T-helper 1 cell (primary cell): ENCODE measurements at places on chromosomes 12 and 14.

DNA sequence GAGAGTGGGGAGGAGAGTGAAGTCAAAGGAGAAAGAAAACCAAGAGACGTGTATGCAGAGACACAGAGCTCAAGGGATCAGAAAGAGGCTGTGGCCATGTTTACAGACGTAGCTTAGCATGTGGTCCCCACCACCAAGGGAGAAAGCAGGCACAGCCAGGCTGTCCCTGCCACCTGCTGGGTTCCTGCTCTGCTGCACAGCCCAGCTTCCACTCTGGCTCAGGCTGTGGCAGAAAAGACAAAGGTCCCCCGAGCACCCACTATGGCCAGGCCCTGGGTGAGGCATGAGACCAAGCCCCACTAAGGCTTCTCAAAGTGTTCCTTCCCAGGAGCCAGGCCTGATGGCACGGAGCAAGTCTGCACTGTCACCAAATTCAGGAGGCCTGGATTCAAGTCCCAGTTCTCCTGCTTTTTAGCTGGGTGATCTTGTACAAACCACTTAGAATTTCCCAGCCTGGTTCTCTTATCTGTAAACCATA, 25.9 kb upstream of the COL2A1 start:
- DNase-seq, result no peak

GRCh38 chr14:98103705-98104104, 1168.3 kb downstream of the BCL11B start:
- DNase-seq, result no peak

- no peak for DNase-seq
Observed at GRCh38 chr12:69039911-69040310, 106.9 kb upstream of the CPM start.

DNA sequence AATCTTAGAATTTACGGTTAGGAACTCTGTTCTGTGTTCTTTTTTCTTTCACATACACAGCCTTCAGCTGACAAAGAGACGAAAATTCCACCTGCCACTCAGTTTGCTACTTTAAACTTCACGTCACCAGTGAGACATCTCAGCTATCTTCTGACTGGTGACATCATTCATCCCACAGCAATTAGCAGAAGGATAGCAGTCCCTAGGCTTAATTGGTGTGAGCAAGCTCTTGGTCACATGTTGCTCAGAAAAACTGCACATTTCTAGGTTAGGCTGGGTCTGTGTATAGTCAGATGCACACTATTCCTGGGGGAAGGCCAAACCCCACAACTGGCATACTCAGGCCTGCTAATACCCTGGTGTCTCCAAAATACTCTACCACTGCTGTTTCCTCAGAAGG, 23.9 kb downstream of the SLC7A7 start:
- DNase-seq, result no peak

DNA sequence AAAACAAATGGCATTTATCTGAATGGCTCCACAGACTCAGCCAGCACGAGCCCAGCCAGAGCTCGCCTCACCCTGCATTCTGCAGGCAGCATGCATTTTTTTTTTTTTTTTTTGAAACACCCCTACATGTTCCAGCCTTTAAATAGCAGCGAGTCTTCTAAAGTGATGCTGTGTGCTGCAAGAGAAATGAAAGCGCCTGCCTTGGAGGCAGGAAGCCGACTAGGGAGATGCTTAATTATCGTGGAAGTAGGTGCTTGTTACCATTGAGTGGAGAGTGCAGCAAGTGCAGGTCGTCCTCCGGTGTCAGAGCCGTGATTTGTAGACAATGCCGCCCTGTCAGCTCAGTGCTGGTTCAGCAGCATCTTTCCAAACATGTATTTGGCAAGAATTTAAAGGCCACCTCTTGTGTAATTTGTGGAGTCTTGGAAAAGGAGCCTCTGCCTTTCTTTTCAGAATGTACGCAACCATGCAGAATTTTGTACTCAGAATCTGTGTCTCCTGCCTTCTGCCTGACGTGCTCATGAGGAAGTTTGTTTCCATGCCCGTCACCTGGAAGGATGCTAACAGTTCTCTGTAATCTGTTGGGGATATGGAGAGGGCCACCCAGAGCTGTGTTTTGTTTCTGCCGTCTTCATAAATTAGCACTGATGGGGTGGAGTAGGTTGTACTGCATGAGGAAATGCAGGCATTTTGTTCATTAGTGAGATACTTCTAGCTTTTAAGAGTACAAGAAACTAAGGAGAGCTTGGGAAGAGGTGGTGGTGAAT, 345.9 kb upstream of the RGS6 start:
- DNase-seq, result no peak

DNA sequence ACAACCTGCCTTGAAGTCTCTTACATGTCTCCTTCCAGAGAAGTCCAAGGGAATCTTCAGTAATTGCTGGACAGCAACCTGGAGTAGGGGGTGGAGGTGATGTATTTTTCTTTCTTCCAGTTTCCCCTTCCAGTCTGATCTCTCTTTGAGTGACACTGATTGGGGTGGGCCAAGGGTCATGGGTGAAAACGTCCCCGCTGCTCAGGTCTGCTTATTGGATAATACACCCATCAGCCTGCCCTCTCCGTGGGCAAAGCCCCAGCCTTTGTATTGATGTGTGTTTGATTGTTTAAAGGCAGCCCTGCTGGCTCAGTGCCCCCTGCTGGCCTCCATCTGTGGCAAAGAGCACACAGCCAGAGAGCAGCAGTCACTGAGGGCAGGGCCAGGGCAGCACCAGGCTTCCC, 35.7 kb upstream of the ATP2A2 start:
- peak; percentile 28 for DNase-seq

GRCh38 chr14:94648801-94649200, 36.6 kb downstream of the SERPINA3 start:
- DNase-seq, result no peak

GRCh38 chr12:4216187-4216927, 57.2 kb upstream of the CCND2 start:
- no peak for DNase-seq

GRCh38 chr14:61149896-61150295, 131.2 kb downstream of the TMEM30B start:
- no peak for DNase-seq
